ENCODE measurements at places on chromosomes 5 and 9.

- DNase-seq: no peak
Observed at GRCh38 chr5:142821733-142822487, 51.7 kb downstream of the ARHGAP26 start.

DNA sequence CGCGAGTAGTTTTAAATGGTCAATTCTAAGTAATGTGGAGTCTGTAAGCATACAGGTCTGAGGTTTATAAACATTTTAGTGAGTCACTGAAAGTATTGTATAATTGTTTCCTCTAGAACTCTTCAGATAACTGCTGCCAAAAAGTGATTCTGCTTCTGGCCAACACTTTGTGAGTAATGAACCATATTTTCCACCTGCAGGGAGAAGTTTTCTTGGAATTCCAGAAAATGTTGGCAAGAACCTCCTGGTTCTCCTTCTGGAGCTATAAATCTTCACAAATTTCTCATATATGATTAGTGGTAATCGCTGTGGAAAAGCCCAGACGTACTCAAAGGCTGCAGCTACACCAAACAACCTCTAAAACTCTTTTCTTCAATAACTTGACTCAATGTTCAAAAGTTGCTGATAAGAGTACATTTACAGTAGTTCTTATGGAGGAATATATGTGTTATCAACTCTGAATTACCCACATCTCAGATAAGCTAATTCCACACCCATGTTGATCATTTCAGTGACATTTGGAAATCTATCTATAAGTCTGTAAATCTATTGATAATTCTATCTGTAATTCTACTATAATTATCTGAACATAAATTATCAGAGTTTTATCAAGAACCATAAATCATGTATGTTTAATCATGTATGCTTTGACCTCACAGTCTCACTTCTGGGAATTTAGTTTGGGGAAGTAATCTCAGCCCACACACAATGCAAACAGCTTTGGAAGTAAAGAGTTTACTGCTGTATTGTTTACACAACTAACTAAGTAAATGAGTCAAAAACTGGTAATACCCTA lies 74.1 kb downstream of the FNBP1 start:
- DNase-seq: no peak

DNA sequence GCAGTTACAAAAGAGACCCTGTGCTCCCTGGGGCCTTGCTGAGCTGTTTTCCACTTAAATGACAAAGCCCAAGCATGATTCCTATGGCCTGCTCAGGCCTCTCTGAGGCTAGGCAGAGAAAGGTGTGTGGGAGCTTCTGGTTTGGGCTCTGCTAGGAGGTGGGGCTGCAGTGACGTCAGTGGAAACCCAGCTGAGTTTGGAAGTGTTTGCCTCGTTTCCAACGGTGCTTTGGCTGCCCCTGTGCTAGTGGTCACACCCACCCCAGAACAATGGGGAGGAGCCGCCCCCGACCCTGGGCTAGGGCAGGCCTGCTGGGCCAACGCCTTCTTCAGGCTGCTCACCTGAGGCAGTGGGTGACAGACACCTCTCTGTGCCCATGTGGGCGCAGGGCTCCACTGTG lies 10.4 kb downstream of the ANGPTL2 start:
- DNase-seq: no peak

- no peak for DNase-seq
Observed at GRCh38 chr5:74945561-74946165, 79.5 kb upstream of the FAM169A start.

DNA sequence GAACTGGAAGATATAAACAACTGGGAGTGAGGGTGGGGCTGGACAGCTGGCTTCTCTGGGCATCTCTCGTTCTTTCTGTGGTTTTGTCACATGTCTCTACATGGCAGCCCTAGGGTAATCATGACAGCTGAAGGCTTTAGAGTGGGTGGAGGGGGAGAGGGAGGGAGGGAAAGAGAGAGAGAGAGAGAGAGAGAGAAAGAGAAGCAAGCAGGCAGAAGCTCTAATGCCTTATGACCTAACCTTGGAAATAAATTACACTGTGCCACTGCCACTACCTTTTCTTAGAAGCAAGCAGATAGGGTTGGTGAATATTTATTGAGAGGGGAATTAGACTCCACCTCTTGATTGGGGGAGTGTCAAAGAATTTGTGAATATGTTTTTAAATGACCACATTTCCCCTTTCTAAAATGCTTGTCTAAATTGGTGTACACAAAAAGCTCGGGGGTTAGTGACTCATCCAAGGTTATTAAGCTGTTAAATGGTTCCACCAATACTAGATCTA lies 2.6 kb upstream of the DAPK1 start:
- no peak for DNase-seq

All from CD4-positive, alpha-beta T cell (primary cell).